ENCODE measurements at places on chromosomes 5 and 9.

DNA sequence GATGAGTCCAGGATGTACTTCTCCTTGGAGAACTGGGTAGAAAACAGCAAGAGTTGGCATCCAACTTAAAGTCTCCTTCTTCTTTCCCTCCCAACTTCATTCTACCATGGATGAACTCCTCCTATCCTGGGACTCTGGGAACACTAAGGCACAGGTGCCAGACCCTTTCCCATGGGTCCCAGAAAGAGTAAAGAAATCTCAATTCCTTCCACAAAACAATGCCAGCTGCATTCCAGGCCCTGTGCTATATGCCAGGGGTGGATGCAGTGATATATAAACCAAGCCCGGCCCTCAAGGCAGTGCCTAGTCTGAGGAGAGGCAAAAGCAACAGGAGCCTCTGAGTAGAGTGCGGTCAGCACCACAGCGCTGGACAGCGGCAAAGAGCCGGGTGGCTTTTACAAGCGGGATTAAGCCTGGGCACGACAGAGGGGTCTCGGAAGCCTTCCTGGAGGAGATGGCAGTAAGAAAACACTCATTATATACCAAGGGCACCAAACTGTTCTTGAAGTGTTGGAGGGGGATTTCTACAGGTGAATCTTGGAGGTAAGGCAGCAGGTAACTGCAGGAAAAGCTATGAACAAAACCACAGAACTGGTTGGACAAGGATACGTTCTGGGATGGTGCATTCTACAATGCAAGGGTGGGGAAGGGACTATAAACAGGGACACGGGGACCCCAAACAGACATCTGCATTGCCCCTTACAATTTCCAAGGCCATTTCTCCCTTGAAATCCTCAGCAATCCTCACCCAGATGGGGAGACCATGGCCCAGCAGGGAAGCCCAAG is 16.4 kb upstream of the TOR2A start:
- DNase-seq = no peak

DNA sequence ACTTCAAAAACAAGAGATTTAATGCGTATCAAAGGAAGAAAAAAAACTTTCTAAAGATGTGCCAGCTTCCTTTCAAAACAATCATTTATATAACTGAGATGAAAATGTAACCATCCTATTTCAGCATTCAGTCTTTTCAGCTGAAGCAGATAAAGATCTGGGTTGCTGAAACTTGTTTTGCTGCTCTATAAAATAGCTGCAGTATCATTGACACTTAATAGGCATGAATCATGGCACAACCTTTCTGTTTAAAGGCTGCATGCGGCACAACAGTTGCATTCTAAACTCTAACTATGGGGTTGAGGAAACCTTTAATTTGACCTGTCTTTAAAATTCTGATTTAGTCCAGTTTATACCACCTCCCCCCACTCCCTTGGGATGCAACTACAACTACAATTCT is 196.7 kb downstream of the MPDZ start:
- no peak for DNase-seq

- no peak for DNase-seq
These were observed 31.1 kb downstream of the PTPA start for GRCh38 chr9:129142138-129142935.

- no peak for DNase-seq
These were observed 361.1 kb upstream of the TLE4 start for GRCh38 chr9:79210541-79211243.

DNA sequence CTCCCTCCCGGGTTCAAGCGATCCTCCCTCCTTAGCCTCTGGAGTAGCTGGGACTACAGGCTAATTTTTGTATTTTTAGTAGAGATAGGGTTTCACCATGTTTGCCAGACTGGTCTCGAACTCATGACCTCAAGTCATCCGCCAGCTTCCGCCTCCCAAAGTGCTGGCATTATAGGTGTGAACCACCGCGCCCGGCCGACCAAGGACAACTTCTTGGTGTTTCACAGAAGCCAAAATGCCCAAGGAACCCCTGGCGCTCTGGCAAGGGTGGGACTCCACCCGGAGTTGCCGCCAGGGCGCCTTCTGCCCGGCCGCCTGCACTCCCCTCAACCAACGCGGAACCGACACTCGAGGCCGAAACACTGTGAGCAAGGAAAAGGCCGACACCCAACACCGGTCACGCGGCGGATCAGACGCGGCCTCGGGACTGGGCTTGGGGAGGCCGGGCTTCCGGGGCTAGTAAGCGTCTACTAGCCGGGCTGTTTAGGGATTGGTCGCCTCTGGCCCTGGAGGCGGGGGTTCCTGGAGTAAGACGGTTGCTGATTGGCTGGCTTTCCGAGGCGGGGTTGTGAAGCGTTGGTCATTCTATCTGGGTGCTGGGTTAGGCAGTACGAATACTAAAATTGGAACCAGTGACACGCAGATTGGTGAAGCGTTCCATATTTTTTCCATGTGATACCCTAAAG is 7.7 kb upstream of the CFAP157 start:
- peak; percentile 86 for DNase-seq
